GM10248 (cell line): ENCODE measurements at places on chromosomes 2 and 18.

DNA sequence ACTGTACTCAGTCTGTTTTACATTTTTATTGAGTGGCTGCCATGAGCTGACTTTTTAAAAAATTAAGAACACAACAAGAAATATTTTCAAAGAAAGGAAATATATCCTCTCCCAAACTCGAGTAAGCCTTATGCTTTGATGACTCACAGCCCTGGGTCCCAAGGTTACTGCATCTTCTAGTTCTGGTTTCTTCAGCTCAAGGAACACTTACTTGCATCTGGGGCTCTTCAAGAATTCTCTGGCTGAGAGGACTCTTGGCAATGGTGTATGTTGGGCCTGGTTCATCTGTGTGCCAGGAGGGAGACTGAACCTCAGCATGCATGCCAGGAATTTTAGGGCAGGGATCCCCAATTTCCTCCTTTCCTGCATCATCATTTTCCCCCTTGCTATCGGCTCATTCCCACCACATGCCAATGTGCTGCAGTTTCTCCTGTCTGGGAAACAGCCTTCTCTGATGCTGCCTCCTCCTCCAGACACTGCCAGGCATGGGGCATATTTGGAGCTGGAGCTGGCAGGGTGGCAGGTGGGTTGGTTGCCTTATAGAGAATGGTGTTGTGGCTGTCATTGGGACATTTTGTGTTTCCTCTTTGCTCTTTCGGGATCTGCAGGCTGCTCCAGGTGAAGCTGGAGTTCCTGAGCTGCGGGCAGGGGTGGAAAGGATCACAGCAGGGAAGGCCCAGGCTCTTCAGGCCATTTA is 192.2 kb upstream of the HS6ST1 start:
- no peak for DNase-seq

- no peak for DNase-seq
Measured at GRCh38 chr2:7609556-7609955, 692.3 kb downstream of the RNF144A start.

DNA sequence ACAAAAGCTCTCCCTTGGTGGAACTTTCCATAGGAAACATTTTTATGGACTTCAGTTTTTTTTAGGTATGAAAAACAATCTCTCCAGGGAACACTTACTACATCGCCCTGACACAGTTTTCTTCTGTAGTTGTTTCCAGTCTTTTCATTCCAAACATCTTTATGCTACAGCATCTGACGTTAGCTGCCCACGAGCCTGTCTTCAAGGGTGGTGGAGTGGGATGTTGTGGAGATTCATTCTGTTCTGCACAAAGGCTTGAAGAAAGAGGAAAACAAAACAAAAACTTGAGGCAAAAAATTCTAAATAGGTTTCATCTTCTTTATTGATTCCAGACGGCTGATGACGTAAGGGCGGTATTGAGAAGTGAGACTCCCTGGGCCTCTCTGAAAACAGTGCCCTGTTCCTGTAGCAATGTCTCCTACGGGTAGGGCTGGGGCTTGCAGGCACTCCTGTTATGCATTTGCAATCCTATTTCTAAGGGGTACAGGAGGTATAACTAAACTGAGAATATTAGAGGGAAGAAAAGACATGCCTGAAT is 375.0 kb downstream of the RNF144A start:
- DNase-seq = no peak

- DNase-seq = no peak
Measured at GRCh38 chr2:124894199-124894598, 869.1 kb downstream of the CNTNAP5 start.

GRCh38 chr2:138500592-138501424 is 762 bp upstream of the SPOPL start:
- DNase-seq = no peak

DNA sequence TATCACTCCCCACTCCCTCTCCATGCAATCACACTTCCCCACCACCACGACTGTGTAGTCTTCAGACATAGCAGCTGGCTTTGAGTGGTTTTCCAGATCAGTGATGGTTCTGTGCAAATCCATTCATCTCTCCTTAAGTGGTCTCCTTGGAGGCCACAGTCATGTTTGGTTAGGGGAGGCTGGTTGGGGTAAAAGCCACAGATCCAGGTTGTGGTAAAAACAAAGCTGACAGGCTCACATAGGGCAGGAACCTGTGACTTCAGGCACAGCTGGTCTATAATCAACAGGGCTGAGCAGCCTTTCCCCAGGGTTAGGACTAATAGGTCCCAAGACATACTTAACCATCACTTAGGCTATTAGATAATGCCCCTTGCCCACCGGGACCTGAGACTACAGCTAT is 46.2 kb upstream of the FZD7 start:
- DNase-seq = no peak

- no peak for DNase-seq
Measured at GRCh38 chr2:189530965-189531637, 49.5 kb downstream of the SLC40A1 start.

- no peak for DNase-seq
Measured at GRCh38 chr2:20919297-20919800, 96.4 kb upstream of the LDAH start.

DNA sequence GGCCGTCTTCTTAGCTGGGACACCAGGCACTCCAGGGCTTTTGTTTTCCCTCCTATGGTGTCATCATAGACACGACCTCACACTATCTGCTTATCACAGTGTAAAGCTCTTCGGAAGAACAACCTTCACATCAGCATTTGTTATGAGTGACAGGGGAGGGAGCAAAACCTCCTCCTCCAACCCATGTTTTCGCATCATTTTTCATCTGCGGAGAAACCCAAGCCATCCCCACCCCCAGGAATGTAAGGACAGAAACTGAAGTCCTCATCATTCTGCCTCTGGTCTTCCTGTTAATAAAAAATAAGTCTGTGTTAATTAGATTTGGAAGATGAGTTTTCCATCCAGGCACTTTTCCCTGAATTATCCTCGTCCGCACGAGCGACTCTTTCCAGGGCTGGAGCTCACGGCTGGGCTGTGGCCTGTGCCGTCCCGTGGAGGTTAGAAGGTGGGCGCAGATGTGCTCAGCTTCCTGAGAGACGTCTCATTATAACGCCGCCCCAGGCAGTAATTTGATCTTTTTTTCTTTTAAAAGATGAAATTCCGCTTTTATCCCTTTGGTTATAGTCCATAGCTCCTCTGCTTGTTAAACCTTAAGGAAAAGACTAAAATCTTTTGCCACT is 101.6 kb upstream of the TMEM18 start:
- no peak for DNase-seq

GRCh38 chr2:30741576-30741975 is 65.7 kb downstream of the CAPN13 start:
- no peak for DNase-seq

DNA sequence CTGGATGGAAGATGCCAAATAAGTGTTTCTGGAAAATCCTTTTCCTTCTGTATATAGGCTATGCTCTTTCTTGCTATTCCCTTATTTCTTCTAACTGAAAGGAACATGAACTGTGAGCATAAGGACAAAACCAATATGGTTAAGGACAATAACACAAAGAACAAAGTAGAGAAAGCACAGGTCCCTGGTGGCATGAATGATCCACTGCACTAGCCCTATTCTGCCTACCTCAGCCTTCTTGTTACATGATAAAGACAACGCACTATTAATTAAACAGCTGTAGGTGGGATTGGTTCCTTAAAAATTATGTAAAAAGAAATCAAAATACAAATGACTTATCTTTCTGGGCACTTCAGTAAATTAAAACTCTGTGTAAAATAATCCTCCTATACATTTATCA is 1.9 kb upstream of the WDR75 start:
- no peak for DNase-seq

- DNase-seq = no peak
Measured at GRCh38 chr2:9236867-9237266, 30.3 kb downstream of the ASAP2 start.

- DNase-seq = no peak
Measured at GRCh38 chr2:20999906-21000645, 43.8 kb downstream of the APOB start.

DNA sequence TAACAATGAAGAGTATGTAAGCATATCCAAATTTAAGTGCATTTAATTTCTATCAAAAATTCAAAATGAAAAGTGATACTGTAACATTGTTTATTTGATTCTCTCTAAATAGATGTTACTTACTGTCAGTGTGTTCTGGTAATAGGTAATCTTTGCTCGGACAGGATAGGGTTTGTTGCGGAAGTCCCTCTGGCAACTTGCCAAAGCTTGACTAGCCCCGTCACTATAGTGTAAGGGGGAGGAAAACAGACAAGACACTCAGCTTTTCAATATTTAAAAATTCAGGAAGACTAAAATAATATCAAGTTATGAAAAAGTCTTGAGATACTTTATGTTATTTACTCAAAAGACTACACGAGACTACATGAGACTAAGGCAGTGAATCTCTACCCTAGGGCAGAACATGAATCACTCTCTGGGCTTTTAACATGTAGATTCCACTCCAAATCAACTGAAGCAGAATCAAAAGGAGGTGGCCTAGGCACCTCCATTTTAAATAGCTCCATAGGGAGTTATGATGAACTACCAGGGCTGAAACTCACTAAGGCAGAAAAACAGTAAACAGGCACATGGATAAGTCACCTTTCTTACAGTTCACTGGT is 5.9 kb downstream of the LMAN1 start:
- DNase-seq = no peak

GRCh38 chr2:240514631-240515030 is 43.2 kb downstream of the ANKMY1 start:
- no peak for DNase-seq

DNA sequence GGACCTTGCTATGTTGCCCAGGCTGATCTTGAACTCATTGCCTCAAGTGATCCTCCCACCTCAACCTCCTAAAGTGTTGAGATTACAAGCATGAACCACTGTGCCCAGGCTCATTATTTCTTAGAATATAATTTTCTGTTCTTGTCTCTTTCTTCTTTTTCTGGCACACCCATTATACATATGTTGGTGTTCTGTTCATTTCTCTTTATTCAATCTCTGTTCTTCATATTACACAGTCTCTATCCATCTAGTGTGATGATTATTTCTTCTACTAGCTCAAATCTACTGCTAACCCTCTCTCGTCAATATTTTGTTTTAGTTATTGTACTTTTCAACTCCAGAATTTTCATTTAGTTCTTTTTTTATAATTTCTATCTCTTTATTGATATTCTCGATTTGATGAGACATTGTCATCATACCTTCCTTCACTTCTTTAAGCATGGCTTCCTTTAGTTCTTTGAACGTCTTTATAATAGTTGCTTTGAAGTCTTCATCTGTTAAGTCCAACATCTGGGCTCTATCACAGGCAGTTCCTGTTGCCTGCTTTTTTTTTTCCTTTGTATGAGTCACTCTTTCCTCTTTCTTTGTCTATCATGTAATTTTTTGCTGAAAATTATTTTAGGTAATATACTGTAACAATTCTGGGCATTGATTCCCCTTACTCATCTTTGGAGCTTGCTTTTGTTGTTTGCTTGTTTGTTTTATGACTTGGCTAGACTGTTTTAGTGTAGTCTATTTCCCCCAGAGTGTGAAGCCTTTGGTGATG is 196.4 kb upstream of the NABP1 start:
- DNase-seq = no peak
